ENCODE measurements at places on chromosomes 12 and 14. TPM values are rescaled to one million over a fixed set of nuclear protein-coding genes. Genes with fewer than 3 reads are reported as not detected.

DNA sequence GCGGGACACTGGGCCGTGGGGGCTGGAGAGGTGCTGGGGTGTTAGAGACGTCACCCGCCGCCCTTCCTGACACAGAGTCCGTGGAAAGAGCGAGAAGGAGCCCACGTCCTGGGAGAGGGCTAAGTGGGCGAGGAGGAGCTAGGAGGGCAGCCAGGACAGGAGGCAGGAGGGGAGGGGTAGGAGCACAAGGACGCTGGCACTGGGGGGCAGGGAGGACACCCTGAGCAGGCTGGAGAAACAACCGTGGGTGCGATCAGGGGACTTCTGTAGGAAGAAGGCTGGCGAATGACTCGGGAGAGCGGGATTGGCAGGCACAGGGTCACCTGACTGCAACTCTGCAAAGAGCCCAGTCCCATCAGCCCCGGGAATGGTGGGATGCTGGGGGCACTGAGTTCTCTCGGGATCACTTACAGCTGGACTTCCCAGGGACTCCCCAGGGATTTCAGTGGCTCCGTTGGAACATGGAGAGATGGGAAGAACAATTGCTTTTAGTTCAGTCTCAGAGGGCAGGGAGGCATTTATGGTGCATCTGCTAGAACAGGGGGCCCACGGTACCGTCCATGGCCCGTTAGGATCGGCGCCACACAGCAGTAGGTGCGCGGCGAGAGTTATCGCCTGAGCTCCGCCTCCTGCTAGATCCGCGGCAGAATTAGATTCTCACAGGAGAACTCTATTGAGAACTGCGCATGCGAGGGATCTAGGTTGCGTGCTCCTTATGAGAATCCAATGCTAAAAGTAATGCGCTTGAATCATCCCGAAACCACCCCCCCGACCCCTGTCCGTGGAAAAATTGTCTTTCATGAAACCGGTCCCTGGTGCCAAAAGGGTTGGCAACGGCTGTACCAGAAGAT is 24.3 kb downstream of the UBR7 start:
- DNase-seq, result no peak
- no peaks in the 10 kb centered on the region for H3K27me3 ChIP-seq
- H3K27ac ChIP-seq, result no peak overlapping the region
- H3K4me3 ChIP-seq, result peak overlapping the region; percentile 33
- H3K4me1 ChIP-seq, result peaks cover 4% of the 10 kb centered on the region

GRCh38 chr14:105123064-105123665 is 45.4 kb downstream of the JAG2 start:
- no peaks in the 10 kb centered on the region for H3K27me3 ChIP-seq
- no peak for DNase-seq
- H3K4me3 ChIP-seq, result no peak overlapping the region
- H3K4me1 ChIP-seq, result no peaks in the 10 kb centered on the region

- H3K4me3 ChIP-seq, result no peak overlapping the region
- no peak overlapping the region for H3K27ac ChIP-seq
- peaks cover 7% of the 10 kb centered on the region for H3K4me1 ChIP-seq
- no peak for DNase-seq
These were observed 56.2 kb downstream of the TTC7B start for GRCh38 chr14:90760078-90760444.

DNA sequence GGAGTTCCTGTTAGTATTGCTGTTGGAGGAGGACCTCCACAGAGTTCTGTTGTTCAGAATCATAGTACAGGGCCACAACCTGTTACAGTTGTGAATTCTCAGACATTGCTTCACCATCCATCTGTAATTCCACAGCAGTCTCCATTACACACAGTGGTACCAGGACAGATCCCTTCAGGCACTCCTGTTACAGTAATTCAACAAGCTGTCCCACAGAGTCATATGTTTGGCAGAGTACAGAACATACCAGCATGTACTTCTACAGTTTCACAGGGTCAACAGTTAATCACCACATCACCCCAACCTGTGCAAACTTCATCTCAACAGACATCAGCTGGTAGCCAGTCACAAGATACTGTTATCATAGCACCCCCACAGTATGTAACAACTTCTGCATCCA is 120.8 kb downstream of the ARID2 start:
- no peak overlapping the region for H3K4me3 ChIP-seq
- H3K36me3 ChIP-seq, result no peaks in the 10 kb centered on the region
- H3K27ac ChIP-seq, result no peak overlapping the region
- peaks cover 2% of the 10 kb centered on the region for H3K4me1 ChIP-seq
- DNase-seq, result no peak

DNA sequence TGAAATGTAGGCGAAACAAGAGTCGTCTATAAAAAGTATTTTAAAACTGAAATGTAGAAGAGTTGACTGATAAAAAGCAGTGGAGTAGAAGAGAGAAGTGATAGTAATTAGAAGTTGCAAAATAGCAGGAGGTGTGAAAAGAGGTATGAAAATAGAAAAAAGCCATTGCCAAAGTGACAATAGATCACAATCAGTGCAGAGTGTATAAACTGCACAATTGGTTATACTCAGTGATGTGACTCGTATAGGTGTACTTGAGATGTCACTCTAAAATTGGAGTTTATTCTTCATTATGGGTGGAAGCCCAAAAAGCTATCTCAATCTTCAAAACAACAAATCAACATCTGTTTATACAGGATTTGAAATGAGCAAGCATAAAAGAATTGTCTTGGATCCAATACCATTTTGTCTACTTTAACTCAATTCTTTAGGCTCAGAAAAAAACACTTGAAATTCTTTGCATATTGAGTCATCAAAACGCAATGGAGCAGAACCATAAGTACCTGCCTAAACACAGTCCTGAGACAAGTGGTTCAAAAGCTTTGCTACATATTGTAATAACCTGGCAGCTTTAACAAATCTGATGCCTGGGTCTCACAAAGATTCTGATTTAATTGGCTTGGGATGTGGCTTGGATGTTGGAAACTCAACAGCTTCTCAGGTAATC is 8.8 kb downstream of the IKBIP start:
- H3K27me3 ChIP-seq, result no peaks in the 10 kb centered on the region
- no peaks in the 10 kb centered on the region for H3K4me1 ChIP-seq
- H3K4me3 ChIP-seq, result no peak overlapping the region
- H3K27ac ChIP-seq, result no peak overlapping the region
- DNase-seq, result no peak

- peak overlapping the region; percentile 57 for H3K27ac ChIP-seq
- DNase-seq, result no peak
- H3K4me1 ChIP-seq, result no peaks in the 10 kb centered on the region
- no peak overlapping the region for H3K4me3 ChIP-seq
These were observed 42.8 kb downstream of the PRICKLE1 start for GRCh38 chr12:42546709-42547108.

DNA sequence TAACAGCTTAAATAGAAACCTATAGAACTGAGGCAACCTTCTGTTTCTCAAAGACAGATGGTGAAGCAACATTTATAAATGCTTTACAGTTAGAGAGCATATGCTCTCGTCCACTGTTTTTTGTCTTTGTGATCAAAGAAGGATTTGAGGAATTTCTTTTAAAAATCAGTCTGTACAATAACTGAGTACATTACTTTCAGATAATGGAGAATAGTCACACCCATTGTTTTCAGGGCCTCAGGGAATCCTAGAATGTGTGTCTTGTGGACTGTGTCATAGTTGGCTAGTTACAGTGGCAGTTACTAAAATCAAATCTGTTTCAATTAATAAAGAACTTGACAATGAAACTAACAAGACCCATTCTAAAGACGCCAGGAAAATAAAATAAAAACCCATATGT is 107.9 kb downstream of the PRKCH start:
- H3K4me1 ChIP-seq, result no peaks in the 10 kb centered on the region
- H3K27ac ChIP-seq, result no peak overlapping the region
- DNase-seq, result no peak

- no peak overlapping the region for H3K27ac ChIP-seq
- H3K4me3 ChIP-seq, result no peak overlapping the region
- H3K27me3 ChIP-seq, result no peaks in the 10 kb centered on the region
- H3K36me3 ChIP-seq, result no peaks in the 10 kb centered on the region
These were observed 6.4 kb upstream of the MRPL42 start for GRCh38 chr12:93460902-93461301.

DNA sequence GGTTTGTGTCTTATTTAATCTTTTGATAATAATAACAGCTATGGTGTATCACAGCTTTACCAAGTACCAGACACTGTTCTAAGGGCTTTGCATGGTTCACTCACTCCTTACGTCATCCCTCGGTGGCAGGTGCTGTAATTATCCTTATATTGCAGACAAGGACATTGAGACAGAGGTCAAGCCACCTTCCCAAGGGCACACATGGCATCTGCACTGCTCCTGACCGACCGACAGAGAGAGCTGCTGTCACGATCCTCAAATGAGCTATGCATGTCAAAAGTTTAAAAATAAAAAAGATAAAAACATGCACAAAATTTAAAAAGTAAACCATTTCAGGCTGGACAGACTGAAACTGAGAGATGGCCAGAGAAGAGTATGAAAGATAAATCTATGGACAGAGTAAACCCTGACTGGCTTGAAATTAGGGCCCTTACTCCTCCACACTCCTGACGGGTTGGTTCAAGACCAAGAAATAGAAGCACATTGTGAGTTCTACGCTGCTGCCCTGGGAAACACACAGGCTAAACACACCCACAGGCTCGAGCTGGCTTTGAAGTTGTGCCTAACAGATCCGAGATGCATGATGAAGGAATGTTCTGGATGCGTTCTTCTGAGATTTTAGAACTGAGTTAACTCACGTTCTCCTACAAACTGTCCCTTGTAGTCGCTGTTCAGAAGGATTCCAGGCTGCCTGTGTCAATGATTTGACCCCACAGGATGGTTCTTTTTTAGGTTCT is 268.7 kb downstream of the ZFP36L1 start:
- H3K4me3 ChIP-seq, result no peak overlapping the region
- no peaks in the 10 kb centered on the region for H3K36me3 ChIP-seq
- peaks cover 33% of the 10 kb centered on the region for H3K4me1 ChIP-seq
- no peak overlapping the region for H3K27ac ChIP-seq

DNA sequence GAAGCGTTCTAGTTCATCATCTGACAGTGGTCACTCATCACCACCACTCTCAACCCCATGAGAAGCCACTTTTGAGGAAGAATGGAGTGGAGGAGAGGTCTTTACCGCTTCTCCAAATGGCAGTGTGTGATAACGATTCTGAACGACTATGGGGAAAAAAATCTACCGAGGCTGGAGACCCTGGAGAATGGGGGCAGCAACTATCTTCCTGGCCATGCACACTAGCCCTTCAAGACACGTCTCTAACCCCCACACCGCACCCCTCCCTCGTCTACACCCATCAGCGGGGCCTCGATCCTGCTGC is 365 bp downstream of the ING4 start:
- peak overlapping the region; percentile 62 for H3K4me3 ChIP-seq
- peaks cover 7% of the 10 kb centered on the region for H3K4me1 ChIP-seq
- H3K27me3 ChIP-seq, result no peaks in the 10 kb centered on the region
- no peak overlapping the region for H3K27ac ChIP-seq

DNA sequence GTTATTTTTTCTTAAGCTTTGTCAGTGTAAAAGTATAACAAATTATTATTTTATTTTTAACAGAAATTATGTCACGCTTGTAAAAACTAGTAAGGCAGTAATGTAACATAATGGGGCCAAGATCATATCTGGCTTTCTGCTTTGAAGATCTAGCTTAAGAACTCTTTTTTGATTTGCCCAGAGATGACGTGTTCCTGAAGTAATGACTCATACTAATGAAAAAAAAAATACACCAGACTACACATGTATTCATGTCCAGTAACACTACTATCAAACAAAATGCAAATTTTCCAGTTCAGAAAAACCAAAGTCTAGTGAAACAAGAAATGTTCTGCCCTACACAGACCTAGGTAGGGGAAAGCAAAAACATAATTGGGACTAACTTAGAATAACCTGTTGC is 432.2 kb upstream of the ATXN7L3B start:
- H3K4me3 ChIP-seq, result no peak overlapping the region
- no peaks in the 10 kb centered on the region for H3K27me3 ChIP-seq
- H3K4me1 ChIP-seq, result no peaks in the 10 kb centered on the region
- H3K27ac ChIP-seq, result no peak overlapping the region
- no peaks in the 10 kb centered on the region for H3K36me3 ChIP-seq

- H3K36me3 ChIP-seq, result no peaks in the 10 kb centered on the region
- no peak for DNase-seq
- no peak overlapping the region for H3K27ac ChIP-seq
- no peaks in the 10 kb centered on the region for H3K4me1 ChIP-seq
- H3K4me3 ChIP-seq, result no peak overlapping the region
These were observed 79.3 kb downstream of the FOXA1 start for GRCh38 chr14:37515771-37516170.

- no peaks in the 10 kb centered on the region for H3K27me3 ChIP-seq
- H3K36me3 ChIP-seq, result no peaks in the 10 kb centered on the region
- no peak overlapping the region for H3K4me3 ChIP-seq
- DNase-seq, result no peak
- no peak overlapping the region for H3K27ac ChIP-seq
- H3K4me1 ChIP-seq, result no peaks in the 10 kb centered on the region
These were observed 120.7 kb downstream of the C12orf75 start for GRCh38 chr12:105451211-105451610.

GRCh38 chr12:39103552-39104165 is 198.3 kb upstream of the CPNE8 start:
- H3K4me1 ChIP-seq, result no peaks in the 10 kb centered on the region
- DNase-seq, result no peak
- no peaks in the 10 kb centered on the region for H3K27me3 ChIP-seq

GRCh38 chr12:100959481-100959880 is 164.9 kb downstream of the ANO4 start:
- peaks cover 3% of the 10 kb centered on the region for H3K4me1 ChIP-seq
- DNase-seq, result no peak
- no peaks in the 10 kb centered on the region for H3K27me3 ChIP-seq
- no peak overlapping the region for H3K27ac ChIP-seq
- no peak overlapping the region for H3K4me3 ChIP-seq

DNA sequence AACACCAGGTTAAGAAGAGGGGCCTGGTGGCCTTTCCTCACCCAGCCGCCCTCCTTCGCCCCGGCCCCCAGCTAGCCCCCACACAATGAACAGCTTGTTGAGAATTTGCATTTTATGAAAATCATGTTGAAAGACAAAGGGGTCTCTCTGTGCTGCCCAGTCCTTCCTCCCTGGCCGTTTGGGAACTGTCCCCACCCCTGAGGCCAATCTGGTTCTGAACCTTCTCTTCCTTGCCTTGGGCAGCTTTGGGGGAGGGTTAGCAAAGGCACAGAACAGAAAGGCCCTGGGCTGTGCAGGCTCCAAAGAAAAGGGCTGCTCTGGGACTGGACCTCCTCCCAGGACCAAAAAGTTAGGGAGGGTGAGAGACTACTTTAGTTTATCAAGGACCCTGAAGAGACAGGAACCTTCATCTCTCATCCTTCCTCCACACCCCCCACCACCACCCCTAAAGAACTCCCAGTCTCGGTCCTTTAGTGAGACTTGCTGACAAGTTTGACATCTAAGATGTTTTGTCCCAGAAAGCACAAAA is 1.3 kb downstream of the TAMALIN start:
- H3K27ac ChIP-seq, result peak overlapping the region; percentile 87
- peaks cover 26% of the 10 kb centered on the region for H3K4me1 ChIP-seq
- no peak for DNase-seq
- H3K27me3 ChIP-seq, result no peaks in the 10 kb centered on the region
- no peaks in the 10 kb centered on the region for H3K36me3 ChIP-seq
- peak overlapping the region; percentile 86 for H3K4me3 ChIP-seq

The PRPH gene
- 0.33 TPM for polyA plus RNA-seq

The TAS2R13 gene
- 0.15 TPM for polyA plus RNA-seq

The ITGB7 gene
- polyA plus RNA-seq, result 3.1 TPM

The CLEC2A gene
- polyA plus RNA-seq, result not detected

The IFT43 gene
- 33.0 TPM for polyA plus RNA-seq

The IFNG-AS1 gene
- polyA plus RNA-seq, result not detected

The TAS2R42 gene
- polyA plus RNA-seq, result not detected

The NEUROD4 gene
- polyA plus RNA-seq, result not detected

The TAS2R10 gene
- polyA plus RNA-seq, result 0.07 TPM

The PTPN21 gene
- 19.1 TPM for polyA plus RNA-seq

The DERA gene
- 12.0 TPM for polyA plus RNA-seq

Measured in ovary (tissue), 10 donors.